Suppressor macrophage treated with lipopolysaccharide for 4 hours (primary cell): ENCODE measurements at places on chromosomes 16 and 17.

- DNase-seq: no peak
Measured at GRCh38 chr16:84948851-84949610, 62.3 kb downstream of the ZDHHC7 start.

GRCh38 chr16:88785106-88785924 lies at the start of gene PIEZO1:
TSS of gene PIEZO1 (minus strand) at chr16:88785220. CDS start at chr16:88784964, 256 bp downstream.
- DNase-seq: peak; percentile 82

- no peak for DNase-seq
Measured at GRCh38 chr16:3180445-3180878, 7.5 kb upstream of the OR1F1 start.

GRCh38 chr17:3547628-3548027 lies 10.0 kb downstream of the TRPV3 start:
- no peak for DNase-seq

GRCh38 chr17:60277258-60277657 lies 114.7 kb downstream of the USP32 start:
- DNase-seq: no peak

DNA sequence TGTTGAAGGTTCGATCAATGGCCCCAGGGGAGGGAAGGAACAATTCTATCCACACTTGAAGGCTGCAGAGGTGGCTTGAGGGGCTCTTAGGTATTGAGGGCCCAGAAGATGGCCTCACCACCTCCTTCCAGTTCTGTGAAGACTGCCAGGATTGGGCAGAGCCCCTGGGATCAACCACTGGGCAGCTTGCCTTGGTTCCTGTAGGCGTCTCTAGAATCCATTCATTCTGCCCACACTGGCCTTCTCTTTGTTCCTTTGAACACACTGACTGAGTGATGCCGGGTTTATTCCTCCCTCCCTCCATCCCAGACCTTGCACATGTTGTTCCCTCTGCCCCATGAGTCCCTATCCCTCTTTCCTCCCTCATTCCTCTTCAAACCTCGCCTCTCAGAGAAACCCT lies 50.5 kb downstream of the SYT17 start:
- no peak for DNase-seq

DNA sequence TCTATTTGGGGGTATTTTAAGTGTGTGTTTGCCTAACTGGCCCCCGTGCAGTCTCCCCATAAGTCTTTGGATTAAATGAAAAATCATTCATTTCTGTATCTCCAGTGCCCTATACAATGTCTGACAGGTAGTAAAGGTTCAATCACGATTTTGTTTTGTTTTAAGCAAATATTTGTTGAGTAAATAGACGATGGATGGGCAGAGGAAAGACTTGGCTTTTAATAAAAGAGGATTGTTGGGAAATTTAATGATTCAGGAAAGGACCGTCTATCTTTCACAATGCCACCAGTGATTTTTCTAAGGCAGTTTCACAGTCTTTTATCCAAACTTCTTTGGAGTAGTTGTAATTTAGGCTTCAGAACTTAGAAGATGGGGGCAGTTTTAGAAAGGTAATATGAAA lies 636.6 kb upstream of the GOT2 start:
- DNase-seq: no peak

GRCh38 chr17:73710095-73710592 lies 65.9 kb upstream of the SDK2 start:
- peak; percentile 76 for DNase-seq

DNA sequence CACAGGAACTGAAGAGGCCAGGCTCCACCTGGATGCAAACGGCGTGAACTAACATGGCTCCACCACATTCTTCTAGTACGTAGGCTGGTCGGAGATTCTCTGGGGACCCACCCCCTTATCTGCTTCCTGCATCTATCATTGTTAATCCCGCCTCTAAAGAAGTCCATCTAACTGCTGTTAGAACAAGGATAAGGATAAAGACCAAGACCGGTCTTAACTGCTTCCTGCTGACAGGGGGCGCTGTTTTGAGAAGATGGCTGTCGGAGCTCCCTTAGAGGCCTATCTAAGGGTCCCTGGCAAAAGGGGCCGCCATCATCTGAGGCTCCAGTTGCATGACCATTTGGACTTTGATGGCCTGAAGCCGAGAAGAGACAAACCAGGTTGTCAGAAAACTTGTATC lies 25.8 kb upstream of the TNFSF12 start:
- DNase-seq: peak; percentile 57

GRCh38 chr17:76940738-76941350 lies 72.6 kb downstream of the MGAT5B start:
- DNase-seq: no peak

GRCh38 chr16:31135535-31136286 lies at the start of gene PRSS8:
TSS of gene PRSS8 (minus strand) at chr16:31135727. CDS start at chr16:31135498, 229 bp downstream.
- DNase-seq: no peak

- DNase-seq: peak; percentile 86
Measured at GRCh38 chr17:35022536-35023063, 40.9 kb downstream of the RFFL start.

GRCh38 chr17:8294814-8295316 lies 335 bp downstream of the SLC25A35 start:
- no peak for DNase-seq

- DNase-seq: peak; percentile 30
Measured at GRCh38 chr17:15886804-15887203, 58.1 kb upstream of the ADORA2B start.

DNA sequence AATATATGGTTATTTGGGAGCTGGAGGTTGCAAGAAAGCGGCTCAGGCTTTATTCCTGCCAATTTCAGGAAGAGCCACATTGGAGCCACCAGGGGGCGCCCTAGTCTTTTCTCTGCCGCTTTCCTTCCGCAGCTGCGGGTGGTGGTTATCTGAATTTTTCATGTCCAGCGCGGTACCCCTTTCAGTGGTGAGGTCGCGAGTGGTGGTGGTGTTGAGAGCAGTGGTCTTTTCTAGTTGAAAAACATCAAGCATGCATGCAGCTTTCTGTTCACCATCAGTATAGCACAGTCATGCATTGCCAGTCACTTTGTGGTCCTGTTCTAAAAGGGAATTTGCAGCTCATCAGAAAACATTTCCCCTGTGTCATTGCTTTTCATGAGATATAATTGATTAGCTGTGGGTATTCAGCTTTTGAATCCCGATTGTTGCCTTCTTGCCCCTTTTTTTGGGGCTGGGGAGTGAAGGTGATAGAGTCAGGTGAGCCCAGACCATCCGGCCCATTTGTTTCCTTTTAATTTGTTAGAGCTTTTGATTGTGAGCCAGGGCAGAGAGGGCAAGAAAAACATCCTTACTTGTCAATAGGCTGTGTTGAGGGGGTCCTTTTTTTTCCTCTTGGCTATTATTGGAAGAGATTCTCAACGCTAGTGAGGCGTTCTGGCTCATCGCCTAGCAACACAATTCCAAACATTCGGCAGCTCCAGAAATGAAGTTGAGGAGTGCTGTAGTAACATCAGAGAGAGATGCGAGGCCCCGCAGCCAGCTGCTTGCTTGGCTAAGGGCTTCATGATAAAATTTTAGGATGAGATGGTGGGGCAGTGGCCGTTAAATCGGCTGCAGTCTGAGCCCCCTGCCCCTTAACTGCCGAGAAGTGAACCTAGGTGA lies 119.0 kb downstream of the SNX29 start:
- peak; percentile 72 for DNase-seq

DNA sequence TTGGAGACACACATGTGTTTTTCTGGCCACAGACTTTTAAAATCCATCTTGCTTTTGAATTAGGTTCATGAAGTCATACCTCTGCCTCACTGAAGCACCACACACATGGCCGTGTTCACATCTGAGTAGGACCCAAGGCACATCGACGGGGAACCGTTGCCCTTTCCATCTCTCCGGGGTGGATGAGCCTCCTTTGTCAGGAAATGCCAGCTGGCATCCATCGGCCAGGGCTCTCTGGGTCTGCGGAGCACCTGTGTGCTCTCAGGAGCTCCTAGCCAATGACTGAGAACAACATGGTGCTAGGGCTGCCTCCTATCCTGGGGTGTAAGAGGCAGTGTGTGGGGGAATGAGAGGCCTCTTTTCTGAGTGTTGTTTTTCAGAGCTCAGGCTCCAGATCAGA lies 24.5 kb upstream of the NKD1 start:
- DNase-seq: no peak

- DNase-seq: no peak
Measured at GRCh38 chr16:26668026-26668425, 398.7 kb upstream of the C16orf82 start.

DNA sequence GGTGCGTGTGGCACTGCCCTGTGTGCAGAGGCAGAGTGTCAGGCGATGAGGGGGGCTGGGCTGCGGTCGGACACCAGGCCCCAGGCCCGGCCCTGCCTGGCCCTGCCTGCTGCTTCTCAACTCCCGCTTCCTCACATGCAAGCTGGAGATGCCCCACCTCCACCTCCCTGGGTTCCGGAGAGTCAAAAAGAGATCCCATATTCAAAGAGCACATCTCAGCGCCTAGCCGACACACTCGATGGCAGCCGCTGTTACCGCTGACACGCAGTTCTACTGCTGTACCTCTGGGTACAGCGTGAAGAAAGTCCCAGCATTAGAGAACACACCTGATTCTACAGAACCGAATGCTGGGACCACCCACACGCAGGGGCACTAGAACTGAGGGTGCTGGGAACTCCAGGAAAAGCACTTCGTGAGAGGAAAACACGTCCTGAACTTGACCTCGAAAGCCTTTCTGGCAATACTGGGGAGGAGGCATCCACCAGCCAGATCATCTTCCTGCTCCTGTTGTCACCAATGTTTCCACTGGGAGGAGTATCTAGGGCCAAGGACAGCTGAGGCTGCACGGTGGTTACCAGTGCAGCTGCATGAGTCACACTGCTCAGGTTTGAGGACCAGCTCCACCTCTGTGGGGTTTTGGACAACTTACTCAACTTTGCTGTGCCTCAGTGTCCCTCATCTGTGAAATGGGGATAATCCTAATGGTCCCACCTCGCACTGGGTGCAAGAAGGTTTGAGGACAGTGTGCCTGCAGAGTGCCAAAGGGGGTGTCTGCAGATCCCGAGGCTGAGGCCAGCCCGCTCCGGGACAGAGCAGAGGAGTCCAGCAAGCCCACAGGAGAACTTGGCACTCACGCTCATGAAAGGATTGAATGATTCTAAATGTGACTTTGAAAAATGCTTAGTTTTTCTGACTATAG lies 100.4 kb upstream of the DNAH17 start:
- no peak for DNase-seq

DNA sequence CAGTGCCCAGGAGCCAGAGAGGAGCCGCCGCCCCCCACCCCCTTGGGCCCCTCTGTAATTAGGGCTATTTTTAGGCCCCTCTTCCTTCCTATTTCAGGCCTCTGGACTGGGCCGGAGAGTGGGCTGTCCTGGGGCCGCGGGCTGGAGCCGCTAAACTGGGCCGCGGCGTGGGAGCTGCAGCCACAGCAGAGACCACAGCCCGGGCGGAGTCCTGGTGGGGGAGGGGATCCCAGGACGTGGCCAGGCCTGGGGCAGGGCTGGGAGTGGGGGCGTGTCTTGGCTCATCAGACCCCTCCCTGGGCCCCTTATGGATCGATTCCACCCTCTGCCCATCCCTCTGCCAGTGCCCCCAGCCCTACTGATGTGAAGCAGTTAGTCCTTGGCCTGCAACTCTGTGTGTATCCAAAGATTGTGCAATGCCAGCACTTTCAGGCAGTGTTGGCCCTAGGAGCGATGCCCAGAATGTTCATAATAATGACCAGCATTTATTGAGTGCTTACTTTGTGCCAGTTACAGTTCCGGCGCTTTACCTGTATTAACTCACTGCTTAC lies 15.0 kb upstream of the TAC4 start:
- DNase-seq: no peak

- DNase-seq: no peak
Measured at GRCh38 chr17:67585077-67585602, 132.6 kb upstream of the NOL11 start.

DNA sequence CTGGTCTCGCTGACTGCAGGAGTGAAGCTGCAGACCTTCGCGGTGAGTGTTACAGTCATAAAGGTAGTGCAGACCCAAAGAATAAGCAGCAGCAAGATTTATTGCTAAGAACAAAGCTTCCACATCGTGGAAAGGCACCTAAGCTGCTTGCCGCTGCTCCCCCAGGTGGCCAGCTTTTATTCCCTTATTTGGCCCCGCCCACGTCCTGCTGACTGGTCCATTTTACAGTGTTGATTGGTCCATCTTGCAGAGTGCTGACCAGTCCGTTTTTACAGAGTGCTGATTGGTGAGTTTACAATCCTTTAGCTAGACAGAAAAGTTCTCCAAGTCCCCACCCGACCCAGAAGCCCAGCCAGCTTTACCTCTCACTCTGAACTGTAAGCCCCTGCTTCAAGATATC lies 227.8 kb downstream of the ABCC12 start:
- no peak for DNase-seq

- no peak for DNase-seq
Measured at GRCh38 chr16:69924777-69925191, 26.4 kb upstream of the CLEC18A start.

DNA sequence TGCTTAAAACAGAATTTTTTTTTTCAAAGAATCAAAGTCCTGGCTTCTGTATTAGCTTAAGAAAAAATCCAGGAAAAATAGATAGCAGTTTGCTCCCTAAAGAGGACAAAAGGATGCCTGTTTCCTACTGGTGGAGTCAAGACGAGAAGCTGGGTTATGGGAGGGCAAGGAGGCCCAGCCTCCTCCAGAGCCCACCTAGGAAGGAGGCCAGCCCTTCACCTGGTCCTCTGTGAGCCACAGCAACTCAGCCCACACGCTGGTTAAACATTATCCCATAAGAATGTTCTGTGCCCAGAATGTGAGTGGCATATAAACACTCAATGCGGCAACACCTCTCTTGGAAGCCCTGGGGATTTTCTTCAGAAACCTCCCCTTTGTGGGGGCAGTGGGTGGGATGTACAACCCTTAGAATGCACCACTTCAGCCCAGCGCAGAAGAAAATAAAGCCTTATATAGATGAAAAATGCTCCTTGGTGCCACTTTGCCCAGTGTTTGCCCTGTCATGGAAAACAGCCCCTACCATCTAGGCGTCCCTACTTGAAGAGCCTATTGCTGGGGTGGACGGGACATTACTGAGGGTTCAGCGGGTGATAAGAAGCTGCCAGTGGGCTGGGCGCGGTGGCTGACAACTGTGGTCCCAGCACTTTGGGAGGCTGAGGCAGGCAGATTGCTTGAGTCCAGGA lies 48.0 kb downstream of the TEKT5 start:
- no peak for DNase-seq

GRCh38 chr17:5588584-5588983 lies 4.3 kb upstream of the NLRP1 start:
- no peak for DNase-seq

GRCh38 chr17:81863123-81863675 lies 2.9 kb upstream of the P4HB start:
- no peak for DNase-seq

DNA sequence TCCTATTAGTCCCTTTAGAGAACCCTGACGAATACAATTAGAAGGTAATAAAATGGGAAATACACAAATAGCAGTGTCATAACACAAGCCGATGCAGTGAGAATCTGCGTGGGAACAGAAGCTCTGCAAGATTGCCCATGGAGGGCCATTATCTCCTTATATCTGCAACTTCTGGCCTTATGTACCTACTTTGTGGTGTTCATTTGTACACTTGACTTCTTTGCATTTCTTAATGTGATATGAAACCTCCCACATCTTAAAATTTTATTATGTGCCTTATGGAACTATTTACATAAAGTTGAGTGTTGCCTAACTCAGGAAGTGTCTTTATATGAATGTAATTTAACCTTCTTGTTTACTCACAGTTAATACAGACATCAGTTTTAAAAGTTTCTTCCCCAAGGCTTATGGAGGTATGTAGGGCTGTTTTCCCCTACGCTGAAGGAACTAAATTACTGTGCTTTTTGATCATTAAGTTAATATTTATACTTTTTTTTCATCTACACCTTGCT lies 10.1 kb upstream of the TANC2 start:
- no peak for DNase-seq
